ENCODE measurements at places on chromosomes 2 and 18. TPM values are rescaled to one million over a fixed set of nuclear protein-coding genes. Genes with fewer than 3 reads are reported as not detected.
A peak's percentile ranks its signal among the peaks of the same experiment; 100 is the strongest.

SPEG gene
- polyA plus RNA-seq = 35.8 TPM

TRIB2 gene
- polyA plus RNA-seq = 18.5 TPM

- peaks cover 4% of the 10 kb centered on the region for H3K27me3 ChIP-seq
- no peaks in the 10 kb centered on the region for H3K4me1 ChIP-seq
- no peak overlapping the region for H3K4me3 ChIP-seq
- H3K36me3 ChIP-seq = no peaks in the 10 kb centered on the region
- H3K27ac ChIP-seq = no peak overlapping the region
- no peak for DNase-seq
Observed at GRCh38 chr2:65199891-65200290, 27.7 kb upstream of the ACTR2 start.

DNA sequence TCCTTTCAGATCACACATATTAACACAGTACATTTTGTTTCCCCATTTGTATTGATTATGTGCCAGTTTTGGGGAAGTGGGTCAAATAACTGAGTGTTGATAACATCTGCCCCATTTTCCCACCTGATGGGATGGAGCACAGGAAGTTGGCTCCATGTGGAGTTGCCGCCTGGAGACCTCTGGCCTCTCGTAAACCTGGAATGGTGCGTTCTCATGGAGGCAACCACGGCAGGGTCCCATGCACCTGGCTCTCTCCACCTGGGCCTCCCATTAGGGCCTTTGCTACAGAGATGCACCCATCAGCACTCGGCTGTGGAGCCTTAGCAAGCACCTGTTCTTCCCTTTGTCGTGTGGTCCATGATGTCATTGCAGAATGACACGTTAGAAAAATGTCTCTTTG, 130.6 kb downstream of the MBP start:
- DNase-seq = no peak
- H3K4me1 ChIP-seq = peaks cover 3% of the 10 kb centered on the region
- no peaks in the 10 kb centered on the region for H3K36me3 ChIP-seq
- no peak overlapping the region for H3K4me3 ChIP-seq
- no peaks in the 10 kb centered on the region for H3K27me3 ChIP-seq

GRCh38 chr2:222483513-222484039, 59.2 kb downstream of the SGPP2 start:
- H3K4me1 ChIP-seq = no peaks in the 10 kb centered on the region
- peaks cover 5% of the 10 kb centered on the region for H3K27me3 ChIP-seq
- no peaks in the 10 kb centered on the region for H3K36me3 ChIP-seq
- DNase-seq = no peak

GRCh38 chr2:85560812-85561279, 447 bp downstream of the GGCX start:
- H3K4me1 ChIP-seq = peaks cover 15% of the 10 kb centered on the region
- DNase-seq = no peak
- peak overlapping the region; percentile 63 for H3K27ac ChIP-seq

DNA sequence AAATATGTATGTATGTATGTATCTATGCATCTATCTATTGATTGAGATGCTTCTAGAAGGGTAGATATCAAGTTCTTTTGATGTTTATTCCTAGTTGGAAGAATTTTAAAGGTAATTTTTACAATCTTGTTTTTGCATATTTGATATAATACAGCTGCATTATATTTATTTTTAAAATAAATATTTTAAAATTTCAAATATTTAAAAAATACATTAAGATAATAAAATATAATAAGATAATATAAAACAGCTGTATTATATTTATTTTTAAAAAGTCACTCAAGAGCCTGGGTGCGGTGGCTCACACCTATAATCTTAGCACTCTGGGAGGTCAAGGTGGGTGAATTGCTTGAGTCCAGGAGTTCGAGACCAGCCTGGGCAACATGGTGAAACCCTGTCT, 92.5 kb downstream of the LIPG start:
- H3K4me3 ChIP-seq = no peak overlapping the region
- no peaks in the 10 kb centered on the region for H3K36me3 ChIP-seq
- DNase-seq = no peak
- no peak overlapping the region for H3K27ac ChIP-seq
- H3K4me1 ChIP-seq = peaks cover 8% of the 10 kb centered on the region

DNA sequence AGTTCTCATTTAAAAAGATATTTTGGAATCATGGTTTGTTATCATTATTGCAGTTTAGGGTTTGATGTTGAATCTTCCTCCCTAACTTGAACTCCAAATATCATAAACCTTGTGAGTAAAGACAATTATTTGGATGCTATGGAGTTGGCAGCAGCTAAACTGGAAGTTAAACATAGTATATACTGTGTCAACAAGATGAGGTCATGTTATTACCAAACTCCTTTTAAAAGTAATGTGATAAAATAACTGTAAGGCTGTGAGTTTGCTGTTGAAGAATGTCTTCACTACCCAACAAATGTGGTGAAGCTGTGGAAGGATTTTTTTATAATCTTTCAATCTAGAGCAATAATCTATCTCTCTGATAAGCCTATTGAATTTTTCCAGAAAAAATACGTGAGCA, 16.0 kb downstream of the DNAH6 start:
- DNase-seq = no peak
- no peaks in the 10 kb centered on the region for H3K36me3 ChIP-seq
- H3K4me1 ChIP-seq = no peaks in the 10 kb centered on the region
- no peak overlapping the region for H3K27ac ChIP-seq

DNA sequence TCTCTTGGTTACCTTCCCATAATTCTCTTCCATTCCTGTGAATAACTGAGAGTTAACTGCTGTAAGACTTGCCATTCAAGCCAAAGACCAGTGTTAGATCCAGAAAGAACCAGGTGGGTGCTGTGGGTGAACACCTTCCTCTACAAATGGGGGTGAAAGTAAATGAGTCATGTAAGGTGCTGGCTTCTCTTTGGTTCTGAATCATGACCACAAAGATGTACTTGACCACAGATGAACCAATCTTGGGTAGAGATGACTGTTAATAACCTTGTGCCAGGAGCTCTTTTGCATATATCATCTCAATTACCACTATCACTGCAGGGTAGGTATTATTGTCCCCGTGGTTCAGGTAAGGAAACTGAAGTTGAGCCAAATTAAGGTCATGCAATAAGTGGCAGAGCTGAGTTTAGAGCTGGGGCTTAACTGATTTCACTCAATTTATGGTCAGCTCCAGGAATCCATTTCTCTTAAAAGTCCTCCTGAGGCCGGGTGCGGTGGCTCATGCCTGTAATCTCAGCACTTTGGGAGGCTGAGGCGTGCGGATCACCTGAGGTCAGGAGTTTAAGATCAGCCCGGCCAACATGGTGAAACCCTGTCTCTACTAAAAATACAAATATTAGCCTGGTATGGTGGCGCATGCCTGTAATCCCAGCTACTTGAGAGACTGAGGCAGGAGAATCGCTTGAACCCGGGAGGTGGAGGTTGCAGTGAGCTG, 244.9 kb upstream of the CXCR4 start:
- no peaks in the 10 kb centered on the region for H3K36me3 ChIP-seq
- H3K27me3 ChIP-seq = no peaks in the 10 kb centered on the region
- no peaks in the 10 kb centered on the region for H3K4me1 ChIP-seq

GRCh38 chr2:136143603-136144451, 25.9 kb upstream of the CXCR4 start:
- peaks cover 8% of the 10 kb centered on the region for H3K4me1 ChIP-seq
- no peak overlapping the region for H3K4me3 ChIP-seq
- DNase-seq = no peak
- no peaks in the 10 kb centered on the region for H3K27me3 ChIP-seq
- H3K36me3 ChIP-seq = no peaks in the 10 kb centered on the region

- H3K27ac ChIP-seq = no peak overlapping the region
- no peak for DNase-seq
- H3K27me3 ChIP-seq = no peaks in the 10 kb centered on the region
Observed at GRCh38 chr2:128438586-128438985, 119.9 kb upstream of the HS6ST1 start.
